T-helper 2 cell (primary cell): ENCODE measurements at places on chromosomes 7 and 10.

DNA sequence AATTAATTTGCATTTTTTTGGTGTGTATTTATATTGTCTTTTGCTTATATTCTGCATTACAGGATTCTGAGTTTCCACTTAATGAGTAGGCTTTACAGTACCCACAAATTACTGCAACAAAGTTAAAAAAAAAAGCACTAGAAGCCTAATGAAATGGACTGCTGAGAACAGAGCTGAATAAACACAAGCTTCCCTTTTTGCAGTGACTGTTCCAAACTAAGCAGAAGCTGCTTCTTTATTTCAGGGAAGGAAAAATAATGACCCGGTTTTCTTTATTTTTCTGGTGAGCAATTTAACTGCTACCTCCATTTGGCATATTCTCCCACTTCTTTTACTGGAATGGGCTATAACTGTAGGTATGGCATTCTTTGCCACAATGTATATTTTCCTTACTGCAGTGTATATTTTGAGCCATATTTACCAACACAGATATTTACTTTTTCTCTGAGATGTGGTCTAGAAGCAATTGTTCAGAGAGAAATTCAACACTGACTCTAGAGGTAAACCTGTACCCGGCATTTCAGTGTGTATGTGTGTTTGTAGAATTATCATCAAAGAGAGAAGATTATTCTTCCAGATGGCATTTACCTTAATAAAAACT is 56.9 kb downstream of the HDAC9 start:
- DNase-seq, result no peak

DNA sequence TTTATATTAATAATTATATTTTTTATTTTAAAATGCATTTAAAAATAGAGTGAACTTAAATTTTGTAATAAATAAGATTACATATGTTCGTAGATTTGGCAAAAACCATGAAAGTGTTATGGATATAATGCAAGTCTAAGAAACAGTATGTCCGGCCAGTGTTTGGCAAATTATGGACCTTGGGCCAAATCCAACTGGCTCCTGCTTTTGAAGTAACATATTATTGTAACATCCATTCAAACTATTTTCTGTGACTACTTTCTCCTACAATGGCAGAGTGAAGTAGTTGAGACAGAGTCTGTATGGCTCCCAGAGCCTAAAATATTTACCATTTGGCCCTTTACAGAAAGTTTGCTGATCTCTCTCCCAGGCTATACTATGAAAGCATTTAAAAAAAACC is 38.9 kb downstream of the TMEM229A start:
- DNase-seq, result no peak

DNA sequence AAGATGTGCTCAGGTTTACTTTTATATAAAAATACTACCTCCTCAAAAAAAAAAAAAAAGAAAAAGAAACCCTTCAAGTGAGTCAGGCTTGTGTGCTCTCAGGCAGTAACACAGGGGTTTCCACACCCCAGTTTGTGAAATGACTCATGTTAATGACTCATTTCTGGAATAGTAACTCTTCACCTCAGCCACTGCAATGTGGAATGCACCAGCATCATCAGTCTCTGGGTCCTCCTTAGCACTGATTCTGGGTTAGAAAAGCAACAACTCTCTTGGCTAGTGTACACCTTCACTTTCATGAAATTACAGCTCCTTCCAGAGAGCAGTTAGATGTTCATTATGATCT is 110.6 kb downstream of the EMX2 start:
- DNase-seq, result no peak

DNA sequence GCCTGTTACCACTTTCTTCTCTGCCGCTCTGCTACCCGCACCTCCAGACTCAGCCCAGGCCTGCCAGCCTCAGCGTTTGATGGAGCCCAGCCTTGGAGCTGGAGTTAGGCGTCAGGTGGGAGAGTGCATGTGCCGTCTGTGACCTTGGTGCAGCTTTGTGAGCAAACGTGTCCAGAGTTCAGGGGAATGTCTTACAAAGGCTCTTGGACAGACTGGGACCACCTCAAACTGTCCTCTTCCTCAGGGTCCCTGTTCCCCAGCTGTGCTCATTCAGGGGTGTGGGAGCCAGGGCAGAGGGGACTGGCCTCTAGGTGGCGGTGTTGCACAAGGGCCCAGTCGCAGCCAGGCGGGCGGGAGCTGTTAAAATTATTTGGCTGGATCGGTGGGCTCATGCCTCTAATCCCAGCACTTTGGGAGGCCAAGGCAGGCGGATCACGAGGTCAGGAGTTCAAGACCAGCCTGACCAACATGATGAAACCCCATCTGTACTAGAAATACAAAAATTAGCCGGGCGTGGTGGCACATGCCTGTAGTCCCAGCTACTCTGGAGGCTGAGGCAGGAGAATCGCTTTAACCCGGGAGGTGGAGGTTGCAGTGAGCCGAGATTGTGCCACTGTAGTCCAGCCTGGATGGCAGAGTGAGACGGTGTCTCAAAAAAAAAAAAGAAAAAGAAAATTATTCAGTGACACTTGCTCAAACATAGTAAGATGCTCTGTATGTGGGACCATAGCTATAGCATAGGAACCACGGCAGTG is 89.2 kb downstream of the ADCY1 start:
- no peak for DNase-seq

- no peak for DNase-seq
Measured at GRCh38 chr7:77337456-77337990, 78.6 kb downstream of the GSAP start.
